ENCODE measurements at places on chromosomes 16 and 17.

GRCh38 chr17:74943808-74944522, 8.3 kb downstream of the OTOP3 start:
- no peak for DNase-seq

GRCh38 chr16:56744996-56745640, 15.2 kb downstream of the NUP93 start:
- no peak for DNase-seq

- no peak for DNase-seq
Observed at GRCh38 chr17:28760601-28761562, 17.1 kb downstream of the TRAF4 start.

DNA sequence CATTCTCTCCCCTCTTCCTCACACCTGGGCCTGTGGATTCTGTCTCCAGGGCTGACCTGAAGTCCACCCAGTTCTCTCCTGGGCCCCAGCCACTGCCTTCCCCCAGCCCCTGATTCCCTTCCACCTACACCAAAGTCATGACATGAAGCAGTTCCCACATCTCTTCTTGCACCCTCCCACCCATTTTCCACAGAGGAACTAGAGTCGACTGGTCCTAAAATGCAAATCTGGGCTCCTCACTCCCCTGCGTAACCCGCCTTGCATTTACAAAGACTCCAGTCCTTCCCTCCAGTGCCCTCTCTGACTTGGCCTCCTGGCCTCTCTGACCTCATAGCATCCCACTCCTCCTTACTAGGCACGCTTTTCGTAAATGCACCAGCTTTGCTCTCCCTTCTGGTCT, 14.8 kb downstream of the COX6A2 start:
- DNase-seq, result no peak

DNA sequence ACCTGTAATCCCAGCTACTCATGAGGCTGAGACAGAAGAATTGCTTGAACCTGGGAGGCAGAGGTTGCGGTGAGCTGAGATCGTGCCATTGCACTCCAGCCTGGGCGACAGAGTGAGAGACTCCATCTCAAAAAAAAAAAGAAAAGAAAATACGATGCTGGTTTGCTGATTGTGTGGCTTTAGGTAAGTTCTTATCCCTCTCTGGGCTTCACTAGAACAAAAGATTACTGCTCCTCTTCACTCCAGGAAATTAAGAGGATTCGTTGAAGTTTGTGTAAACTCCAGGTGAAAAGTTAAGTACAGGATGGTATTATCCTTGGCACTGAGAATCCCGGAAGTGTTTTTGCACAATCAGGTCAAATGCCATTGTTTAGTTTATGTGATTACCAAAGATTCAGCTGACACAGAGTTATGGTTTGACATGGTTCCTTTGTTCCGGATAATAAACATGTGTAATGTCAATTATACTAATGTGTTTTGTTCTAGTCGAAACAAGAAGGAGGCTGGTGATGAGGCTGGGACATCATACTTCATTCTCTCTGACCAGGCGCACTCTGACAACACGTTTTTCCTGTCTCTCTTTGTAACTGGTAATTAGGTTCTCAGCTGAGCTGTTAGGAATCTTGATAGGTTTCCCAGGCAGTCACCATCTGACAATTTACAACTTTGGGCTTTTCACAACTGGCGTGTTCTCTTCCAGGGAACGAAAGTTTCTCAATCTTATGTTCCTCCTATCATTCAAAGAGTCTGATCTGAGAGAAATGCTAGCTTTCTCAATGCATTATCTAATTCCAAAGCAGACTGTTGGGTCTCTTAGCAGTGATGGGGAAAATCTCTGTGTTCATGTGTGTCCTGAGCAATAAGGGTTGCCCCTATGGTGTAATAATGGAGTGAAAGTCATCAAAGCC, 10.8 kb upstream of the TAOK1 start:
- DNase-seq, result no peak
